CD4-positive, alpha-beta T cell treated with Interleukin-10 for 1 hour (primary cell): ENCODE measurements at places on chromosomes 5 and 9.

GRCh38 chr9:18390393-18390792 lies 83.6 kb upstream of the ADAMTSL1 start:
- no peak for DNase-seq

DNA sequence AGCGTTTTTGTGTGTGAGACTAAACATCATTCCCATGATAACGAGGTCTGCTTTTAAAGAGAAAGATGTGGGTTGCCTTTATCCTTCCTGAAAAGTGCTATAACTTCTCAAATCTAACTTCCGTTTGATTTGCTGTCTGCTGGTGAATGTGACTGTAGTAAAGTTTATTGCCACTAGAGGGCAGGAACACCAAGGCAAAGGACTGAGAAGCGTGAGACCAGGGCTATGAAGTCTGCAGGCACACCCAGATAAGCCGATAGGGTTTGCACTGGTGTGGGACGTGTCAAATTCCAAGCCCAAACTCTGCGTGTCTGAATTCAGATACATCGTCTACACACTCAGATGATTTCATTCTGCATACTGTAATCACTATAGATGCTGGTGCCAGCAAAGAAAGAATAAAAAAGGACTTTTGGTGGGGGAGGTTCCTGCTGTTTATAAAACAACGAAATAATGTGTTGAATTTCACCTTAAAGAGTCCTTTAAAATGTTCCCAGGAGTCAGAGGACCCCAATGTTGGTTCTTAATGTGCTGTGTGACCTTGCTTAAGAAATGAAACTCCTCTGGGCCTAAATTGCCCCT lies 87.2 kb downstream of the PTTG1 start:
- DNase-seq = peak; percentile 89

DNA sequence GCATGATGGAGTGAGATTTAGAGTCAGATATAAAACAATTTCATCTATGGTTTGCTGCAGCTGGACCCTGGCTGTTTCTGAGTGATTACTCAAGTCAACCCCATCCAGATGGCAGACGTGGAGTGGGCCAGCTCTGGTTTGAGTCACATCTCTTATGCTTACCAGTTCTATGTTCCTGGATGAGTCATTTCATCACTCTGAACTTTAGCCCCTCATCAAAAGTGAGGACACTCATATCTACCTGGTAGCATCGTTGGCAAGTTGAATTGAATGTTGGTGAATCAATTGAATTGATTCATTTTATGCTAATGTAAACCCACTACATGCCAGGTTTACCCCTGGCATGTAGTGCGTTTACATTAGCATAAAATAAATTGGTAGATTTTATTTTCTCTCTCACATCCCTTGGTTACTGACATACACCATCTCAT lies 176.4 kb downstream of the FGF18 start:
- DNase-seq = no peak

GRCh38 chr9:68747043-68747533 lies 42.0 kb downstream of the PIP5K1B start:
- DNase-seq = no peak

DNA sequence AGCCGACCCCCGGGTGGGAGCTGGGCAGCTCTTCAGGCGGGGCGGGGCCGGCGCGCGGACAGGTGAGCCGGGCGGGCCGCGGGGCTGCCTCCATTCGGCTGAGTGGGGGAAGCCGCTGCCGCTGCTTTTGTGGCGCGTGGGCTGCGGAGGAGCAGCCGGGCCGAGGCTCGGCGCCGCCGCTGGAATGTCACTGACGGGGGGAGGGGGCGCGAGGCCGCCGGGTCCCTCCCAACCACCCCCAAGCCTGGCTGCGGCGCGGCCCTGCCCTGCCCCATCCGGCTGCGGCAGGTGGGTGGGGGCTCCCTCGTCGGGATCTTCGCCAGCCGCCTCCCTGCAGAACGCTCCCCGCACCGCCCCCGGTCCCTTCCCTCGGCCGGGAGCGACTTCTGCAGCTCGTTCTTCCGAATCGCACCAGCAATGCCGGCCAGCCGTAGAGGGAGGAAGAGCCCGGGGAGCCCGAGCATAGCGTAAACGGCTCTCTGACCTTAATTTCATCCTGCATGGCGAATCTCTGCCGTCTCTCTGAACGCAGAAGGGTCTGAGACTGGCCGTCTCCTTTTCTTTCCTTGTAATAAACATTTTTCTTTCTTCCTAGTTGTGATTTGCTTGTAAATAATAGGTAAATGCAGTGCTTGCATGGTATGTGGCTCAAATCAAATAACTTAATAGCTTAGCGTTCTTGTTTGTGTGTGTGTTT lies 505 bp downstream of the SPTAN1 start:
- peak; percentile 53 for DNase-seq

DNA sequence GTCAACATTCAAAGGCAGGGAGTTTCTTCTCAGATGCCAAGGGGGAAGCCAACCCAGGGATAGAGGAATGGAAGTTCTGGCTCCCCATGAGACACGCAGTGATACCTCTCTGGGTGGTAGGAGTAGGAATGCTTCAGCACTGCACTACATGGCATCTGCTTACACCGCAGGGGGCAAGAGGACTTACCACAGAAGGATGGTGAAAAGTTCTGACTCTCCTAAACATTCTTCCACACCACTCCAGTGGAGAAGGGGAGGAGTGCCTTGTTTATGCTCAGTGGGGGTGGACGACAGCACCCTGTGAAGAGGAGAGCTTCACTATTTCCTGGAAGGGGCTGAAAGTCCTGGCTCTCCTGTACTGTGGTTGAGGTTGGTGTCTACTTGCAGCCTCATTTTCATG lies 1011.3 kb upstream of the WWC1 start:
- DNase-seq = no peak

DNA sequence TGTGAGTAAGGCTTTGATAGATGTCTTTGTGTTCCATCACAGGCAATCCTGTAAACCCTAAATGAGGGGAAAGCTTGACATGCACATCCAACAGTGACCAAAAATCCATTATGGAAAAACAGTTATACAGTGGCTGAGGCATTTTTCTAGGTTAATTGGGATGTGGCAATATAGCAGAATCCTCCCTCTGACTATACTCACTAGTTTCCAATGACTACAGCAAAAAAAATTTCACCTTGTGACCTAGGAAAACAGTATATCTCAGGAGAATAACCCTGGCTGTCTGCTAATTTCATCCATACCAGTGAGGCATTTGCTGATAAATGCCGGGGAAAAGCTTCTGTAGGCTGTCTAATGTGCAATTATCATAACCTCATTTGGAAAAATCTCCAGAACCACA lies 49.9 kb upstream of the SNCAIP start:
- DNase-seq = no peak

- no peak for DNase-seq
Measured at GRCh38 chr9:130642926-130643325, 21.5 kb upstream of the PRDM12 start.

DNA sequence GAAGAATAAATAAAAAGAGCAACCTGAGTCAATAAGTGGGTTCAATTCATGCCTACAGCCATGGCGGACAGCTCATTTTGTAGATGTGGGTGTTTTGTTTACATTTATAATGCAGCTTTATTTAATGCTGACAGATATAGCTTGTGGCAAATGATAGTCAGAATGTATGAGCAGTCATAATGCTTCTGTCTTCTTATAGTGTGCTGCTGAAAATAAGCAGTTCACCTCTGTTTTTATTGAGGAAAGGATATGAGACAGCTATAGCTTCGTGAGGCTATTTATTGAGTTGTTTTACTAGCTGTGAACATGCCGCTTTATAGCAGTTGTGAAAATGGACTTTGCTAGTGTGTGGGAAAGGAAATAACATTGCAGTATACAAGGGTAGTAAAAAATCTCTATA lies 147.4 kb downstream of the PBX3 start:
- no peak for DNase-seq

GRCh38 chr5:39264528-39264927 lies 45.2 kb upstream of the FYB1 start:
- DNase-seq = peak; percentile 31

- DNase-seq = no peak
Measured at GRCh38 chr9:117587263-117587662, 116.9 kb upstream of the TLR4 start.
